ENCODE measurements at places on chromosomes 2 and 18. TPM values are rescaled to one million over a fixed set of nuclear protein-coding genes. Genes with fewer than 3 reads are reported as not detected.

LOXL3 gene
- 11.7 TPM for total RNA-seq

SPC25 gene
- total RNA-seq = 34.6 TPM

NPHP1 gene
- 4.8 TPM for total RNA-seq

DSEL gene
- 164 TPM for total RNA-seq

MXD1 gene
- total RNA-seq = 0.83 TPM

CCDC102B gene
- 9.7 TPM for total RNA-seq

RNF25 gene
- 40.5 TPM for total RNA-seq

FAM228A gene
- total RNA-seq = not detected

NRP2 gene
- total RNA-seq = 14.9 TPM

RNU2-63P gene
- not detected for total RNA-seq

SERPINB3 gene
- total RNA-seq = not detected

CSRNP3 gene
- total RNA-seq = 1.4 TPM

ODC1 gene
- total RNA-seq = 175 TPM

PLEKHH2 gene
- total RNA-seq = 2.8 TPM

SEPTIN10 gene
- 77.4 TPM for total RNA-seq

CYP26B1 gene
- 2.1 TPM for total RNA-seq
